ENCODE measurements at places on chromosomes 2 and 18.

DNA sequence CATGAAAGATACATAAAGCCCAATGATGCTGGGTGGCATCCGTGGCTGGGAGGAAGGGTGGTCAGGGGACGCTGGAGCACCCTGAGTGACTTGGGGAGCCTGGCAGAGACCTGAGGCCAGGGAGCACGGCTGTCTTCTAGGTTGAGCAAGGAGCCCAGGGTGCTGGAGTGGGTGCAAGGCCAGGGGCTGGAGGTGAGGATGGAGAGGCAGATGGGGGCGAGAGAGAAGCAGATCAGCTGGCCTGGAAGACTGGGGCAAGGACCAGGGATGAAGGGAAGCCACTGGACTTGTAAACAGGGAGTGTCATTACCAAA lies 52.2 kb downstream of the FAM178B start:
- no peak overlapping the region for H3K4me3 ChIP-seq
- no peaks in the 10 kb centered on the region for H3K4me1 ChIP-seq
- DNase-seq = no peak
- H3K27ac ChIP-seq = no peak overlapping the region
- no peaks in the 10 kb centered on the region for H3K27me3 ChIP-seq

DNA sequence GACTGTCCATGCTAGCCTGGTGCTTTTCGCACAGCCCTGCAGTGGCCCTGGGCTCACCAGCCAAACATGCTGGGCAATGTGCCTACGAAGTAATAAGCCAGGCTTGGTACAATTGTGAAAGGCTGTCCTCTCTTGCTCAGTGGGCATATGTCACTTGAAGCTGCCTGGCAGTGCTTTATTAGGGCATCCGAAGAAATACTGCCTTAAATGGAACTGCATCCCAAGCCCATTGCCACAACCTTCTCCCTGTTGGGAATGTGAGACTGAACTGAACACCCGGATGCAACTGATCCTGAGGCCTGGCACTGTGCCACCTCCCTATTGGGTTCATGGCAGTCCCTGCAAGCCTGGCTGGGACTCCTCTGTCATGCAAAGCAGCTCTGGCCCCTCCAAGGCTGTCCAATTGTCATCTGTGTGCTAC lies 15.9 kb downstream of the CAPG start:
- no peak overlapping the region for H3K27ac ChIP-seq
- peaks cover 34% of the 10 kb centered on the region for H3K36me3 ChIP-seq
- no peak overlapping the region for H3K4me3 ChIP-seq
- DNase-seq = no peak

GRCh38 chr18:10304853-10305252 lies 149.6 kb upstream of the APCDD1 start:
- H3K36me3 ChIP-seq = no peaks in the 10 kb centered on the region
- DNase-seq = no peak
- H3K4me1 ChIP-seq = no peaks in the 10 kb centered on the region
- H3K27me3 ChIP-seq = no peaks in the 10 kb centered on the region
- no peak overlapping the region for H3K4me3 ChIP-seq
- H3K27ac ChIP-seq = no peak overlapping the region

- DNase-seq = no peak
- H3K4me1 ChIP-seq = no peaks in the 10 kb centered on the region
- H3K36me3 ChIP-seq = no peaks in the 10 kb centered on the region
- H3K4me3 ChIP-seq = no peak overlapping the region
- H3K27me3 ChIP-seq = no peaks in the 10 kb centered on the region
These were observed 401.9 kb downstream of the HRH4 start for GRCh38 chr18:24862201-24862816.
